ENCODE measurements at places on chromosomes 7 and 10.
A peak's percentile ranks its signal among the peaks of the same experiment; 100 is the strongest.

DNA sequence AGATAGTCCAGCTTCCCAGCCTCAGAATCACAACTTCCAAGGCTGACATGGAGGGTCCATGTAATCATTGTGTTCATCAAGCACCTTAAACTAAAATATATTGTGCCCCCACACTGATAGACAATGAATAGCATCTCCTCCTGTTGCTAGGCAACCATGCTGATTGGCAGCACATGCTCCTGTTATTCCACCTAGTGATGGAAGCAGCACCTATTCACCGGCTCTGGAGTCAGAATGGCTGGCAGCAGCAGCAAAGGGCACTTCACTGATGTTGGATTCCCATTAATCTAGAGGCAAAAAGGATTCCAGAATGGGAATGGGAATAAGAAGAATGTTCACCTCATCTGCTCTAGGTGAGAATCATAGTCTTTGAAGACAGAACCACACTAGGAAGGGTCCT is 55.0 kb downstream of the RELN start:
- DNase-seq: no peak

- DNase-seq: no peak
Observed at GRCh38 chr7:142927949-142928348, 5.6 kb downstream of the TRPV5 start.

- DNase-seq: no peak
Observed at GRCh38 chr7:81604075-81604807, 165.6 kb downstream of the HGF start.

- DNase-seq: no peak
Observed at GRCh38 chr10:8556321-8556720, 501.8 kb downstream of the GATA3 start.

GRCh38 chr7:126222782-126223181 is 1030.0 kb downstream of the GRM8 start:
- no peak for DNase-seq

DNA sequence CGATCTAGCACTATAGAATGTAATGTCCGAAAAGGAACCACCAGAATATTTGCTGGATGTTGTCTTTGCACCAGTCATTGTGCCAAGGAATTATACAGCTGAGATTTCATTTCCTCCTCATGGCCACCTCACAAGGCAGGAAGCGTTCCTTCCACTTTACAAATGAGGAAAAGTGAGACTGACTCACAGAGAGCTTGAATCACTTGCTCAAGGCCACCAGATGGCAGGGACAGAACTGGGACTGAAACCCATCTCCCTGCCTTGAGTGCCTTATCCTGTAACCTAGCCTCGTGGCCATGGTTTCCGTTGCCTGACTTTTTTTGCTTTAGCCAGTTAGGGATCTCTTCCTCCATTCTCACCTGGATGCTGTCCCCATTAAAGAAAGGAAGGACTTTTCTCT is 44.7 kb upstream of the PDZD8 start:
- peak; percentile 30 for DNase-seq

GRCh38 chr7:32680259-32681173 is 185.2 kb downstream of the AVL9 start:
- no peak for DNase-seq

DNA sequence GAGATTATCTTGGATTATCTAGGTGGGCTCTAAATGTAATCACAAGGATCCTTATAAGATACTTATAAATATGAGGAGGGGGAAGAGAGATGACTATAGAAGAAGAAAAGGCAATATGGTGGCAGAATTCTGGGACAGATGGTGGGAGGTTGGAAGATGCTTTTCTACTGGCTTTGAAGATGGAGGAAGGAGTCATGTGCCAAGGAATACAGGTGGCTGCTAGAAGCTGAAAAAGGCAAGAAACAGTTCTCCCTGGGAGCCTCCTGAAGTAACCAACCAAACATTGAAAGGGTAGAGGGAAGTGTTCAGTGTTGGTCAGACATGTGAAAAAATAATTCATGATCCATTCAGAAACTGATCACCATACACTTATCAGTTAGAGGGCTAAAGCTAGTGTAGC is 213.3 kb downstream of the WDR11 start:
- no peak for DNase-seq

GRCh38 chr7:63065684-63066083 is 933.0 kb upstream of the ZNF722 start:
- no peak for DNase-seq

GRCh38 chr7:25795824-25796235 is 356.2 kb upstream of the NFE2L3 start:
- DNase-seq: peak; percentile 18

- DNase-seq: no peak
Observed at GRCh38 chr10:92627845-92628480, 35.0 kb downstream of the KIF11 start.

DNA sequence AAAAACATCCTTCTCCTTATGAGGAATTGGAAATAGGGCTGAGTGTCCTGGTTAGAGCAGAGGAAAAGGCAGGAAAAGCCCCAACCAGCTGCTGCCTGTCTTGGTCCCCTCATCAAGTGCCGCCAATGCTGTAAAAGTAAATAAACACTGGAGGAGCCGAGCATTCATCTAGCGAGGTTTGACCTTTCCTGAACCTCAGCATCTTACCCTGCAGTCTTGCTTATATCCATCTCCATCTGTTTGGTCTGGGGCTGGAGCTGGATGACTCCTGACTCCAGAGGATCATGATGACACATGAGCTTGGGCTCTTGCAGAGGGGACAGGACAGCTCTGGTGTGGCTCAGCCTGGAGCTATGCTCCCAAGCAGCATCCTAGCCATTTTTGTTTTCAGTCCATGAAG is 501.1 kb downstream of the TNS3 start:
- DNase-seq: no peak

- DNase-seq: no peak
Observed at GRCh38 chr7:35900651-35901050, 99.8 kb downstream of the SEPTIN7 start.

- peak; percentile 78 for DNase-seq
Observed at GRCh38 chr10:125158601-125159485, 1.5 kb downstream of the CTBP2 start.

GRCh38 chr7:64639267-64640001 is 26.5 kb upstream of the ZNF107 start:
- no peak for DNase-seq

- no peak for DNase-seq
Observed at GRCh38 chr10:48232717-48233447, 41.6 kb downstream of the FRMPD2 start.

DNA sequence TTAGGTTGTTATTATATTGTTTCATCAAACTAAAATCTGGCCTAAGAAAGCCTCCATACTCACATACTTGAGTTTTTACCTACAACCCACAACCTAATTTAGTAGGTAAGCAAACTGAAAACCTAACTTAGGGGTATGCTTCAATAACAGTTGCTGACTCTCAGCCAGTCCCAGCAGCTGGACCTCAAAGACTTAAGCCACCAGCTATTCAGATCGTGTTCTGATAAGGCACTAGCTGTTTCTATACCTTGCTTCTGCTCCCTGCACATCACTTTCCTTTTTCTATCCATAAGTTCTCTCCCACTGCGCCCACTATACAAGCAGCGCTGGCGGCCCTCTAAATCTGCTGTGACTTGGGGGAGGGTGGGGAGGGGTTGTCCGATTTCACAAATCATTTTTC is 42.3 kb downstream of the SUGCT start:
- DNase-seq: no peak

- peak; percentile 92 for DNase-seq
Observed at GRCh38 chr10:77592946-77593636, 44.5 kb downstream of the KCNMA1 start.

- DNase-seq: no peak
Observed at GRCh38 chr7:92813390-92814024, 22.9 kb downstream of the CDK6 start.

DNA sequence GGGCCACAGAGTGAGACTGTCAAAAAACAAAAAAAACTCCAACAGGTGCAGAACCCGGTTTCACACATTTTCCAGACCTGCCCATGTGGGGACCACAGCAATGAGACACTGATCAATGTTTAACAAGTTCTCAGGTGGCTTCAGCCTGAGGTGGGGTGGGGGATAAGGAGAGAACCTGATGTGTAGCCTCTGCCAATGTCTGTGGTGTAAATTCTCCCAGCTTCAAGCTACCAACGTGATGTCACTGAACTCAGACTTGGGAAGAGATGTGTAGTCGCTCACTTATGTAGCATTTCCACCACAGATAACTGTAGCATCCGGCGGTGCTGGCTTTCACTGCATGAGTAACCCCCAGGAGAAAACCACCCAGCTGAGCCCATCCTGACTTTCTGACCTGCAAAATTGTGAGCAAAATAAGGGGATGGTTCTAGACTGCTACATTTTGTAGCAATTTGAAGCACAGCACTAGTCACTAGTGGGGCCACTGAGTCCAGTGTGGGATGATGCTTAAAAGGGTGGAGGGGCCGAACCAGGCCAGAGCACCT is 13.8 kb upstream of the TNRC18 start:
- DNase-seq: no peak

- no peak for DNase-seq
Observed at GRCh38 chr10:28294809-28295208, 8.1 kb downstream of the MPP7 start.

GRCh38 chr7:148561099-148561498 is 29.5 kb upstream of the C7orf33 start:
- DNase-seq: no peak

DNA sequence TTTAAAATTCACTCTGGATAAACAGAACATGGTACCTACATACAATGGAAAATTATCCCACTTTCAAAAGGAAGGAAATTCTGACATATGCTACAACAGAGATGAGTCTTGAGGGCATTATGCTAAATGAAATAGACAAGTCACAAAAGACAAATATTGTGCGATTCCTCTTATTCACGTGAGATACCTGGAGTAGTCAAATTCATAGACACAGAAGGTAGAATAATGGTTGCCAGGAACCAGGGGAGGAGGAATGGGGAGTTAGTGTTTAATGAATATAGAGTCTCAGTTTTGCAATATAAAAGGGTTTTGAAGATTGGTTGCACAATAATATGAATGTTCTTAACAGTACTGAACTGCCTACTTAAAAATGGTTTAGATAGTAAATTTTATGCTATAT is 69.8 kb upstream of the WAC start:
- no peak for DNase-seq

- DNase-seq: no peak
Observed at GRCh38 chr7:137658190-137658900, 188.4 kb downstream of the DGKI start.

- DNase-seq: peak; percentile 70
Observed at GRCh38 chr10:17607603-17608332, 9.4 kb downstream of the HACD1 start.

- no peak for DNase-seq
Observed at GRCh38 chr7:151795168-151795811, 81.6 kb downstream of the PRKAG2 start.

- DNase-seq: no peak
Observed at GRCh38 chr10:110788620-110789385, 82.9 kb upstream of the PDCD4 start.

DNA sequence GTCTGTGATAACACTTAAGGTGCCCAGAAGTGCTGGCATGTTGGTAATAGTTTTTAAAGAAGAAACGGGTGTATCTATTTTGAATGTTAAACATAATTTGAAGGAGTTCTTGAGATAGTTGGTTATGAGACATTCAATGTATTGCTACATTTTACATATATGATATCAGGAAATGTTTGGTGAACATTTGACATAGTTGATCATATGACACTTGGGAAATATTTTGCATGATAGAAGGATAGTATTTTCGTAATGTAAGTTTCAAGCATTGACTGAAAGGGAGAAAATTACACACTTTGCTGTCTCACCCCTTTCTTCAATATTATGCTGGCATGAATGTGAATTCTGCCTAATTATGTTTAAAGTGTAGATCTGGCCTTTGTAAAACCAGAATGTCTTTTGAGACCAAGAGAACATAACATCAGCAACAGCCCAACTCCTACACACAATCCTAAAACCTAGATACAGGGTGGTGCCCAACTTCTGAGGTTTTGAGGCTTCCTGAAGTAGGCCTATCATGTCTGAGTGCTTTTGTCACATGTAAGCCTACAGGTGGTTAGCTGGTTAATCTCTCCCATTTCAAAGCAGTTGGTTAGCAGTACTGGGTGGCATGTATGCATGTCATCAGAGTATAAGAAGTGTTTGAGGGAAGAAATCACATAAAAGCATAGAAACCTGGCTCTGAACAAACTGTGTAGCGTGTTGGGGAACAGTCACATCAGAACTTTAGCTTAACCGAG is 2.1 kb downstream of the ADD3 start:
- no peak for DNase-seq

Data from GM03348 (cell line).